Neural crest cell (in vitro differentiated cells): ENCODE measurements at places on chromosomes 3 and 15. TPM values are rescaled to one million over a fixed set of nuclear protein-coding genes. Genes with fewer than 3 reads are reported as not detected.

GRCh38 chr15:94395640-94396039 lies 164.3 kb downstream of the MCTP2 start:
- no peak for DNase-seq

DNA sequence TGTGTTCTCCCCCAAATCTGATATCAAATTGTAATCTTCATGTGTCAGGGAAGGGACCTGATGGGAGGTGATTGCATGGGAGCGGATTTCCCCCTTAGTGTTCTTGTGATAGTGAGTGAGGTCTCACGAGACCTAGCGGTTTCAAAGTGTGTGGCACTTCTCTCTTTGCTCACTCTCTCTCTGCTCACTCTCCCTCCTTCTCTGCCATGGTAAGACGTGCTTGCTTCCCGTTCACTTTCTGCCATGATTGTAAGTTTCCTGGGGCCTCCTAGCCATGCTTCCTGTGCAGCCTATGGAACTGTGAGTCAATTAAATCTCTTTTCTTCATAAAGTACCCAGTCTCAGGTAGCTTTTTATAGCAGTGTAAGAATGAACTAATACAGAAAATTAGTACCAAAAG lies 30.6 kb upstream of the OR5H6 start:
- no peak for DNase-seq

DNA sequence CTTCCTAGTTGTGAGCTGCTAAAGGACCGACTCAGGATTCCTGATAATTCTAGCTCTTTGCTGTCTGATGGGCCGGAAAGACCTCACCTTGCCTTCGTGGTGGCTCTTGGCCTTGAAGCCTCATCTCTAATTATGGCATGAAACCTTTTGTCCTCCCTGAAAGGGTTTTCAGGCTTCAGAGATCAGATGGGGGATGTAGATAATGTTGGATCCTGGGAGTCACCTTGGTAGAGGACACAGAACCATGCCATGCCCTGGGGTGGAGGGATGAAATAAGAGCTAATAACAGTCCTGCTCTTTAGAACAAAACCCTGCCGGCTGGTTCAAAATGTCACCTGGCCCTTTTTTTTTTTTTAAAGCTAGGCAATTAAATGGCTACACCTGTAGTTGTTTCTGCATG lies 50.8 kb upstream of the SYN2 start:
- no peak for DNase-seq

DNA sequence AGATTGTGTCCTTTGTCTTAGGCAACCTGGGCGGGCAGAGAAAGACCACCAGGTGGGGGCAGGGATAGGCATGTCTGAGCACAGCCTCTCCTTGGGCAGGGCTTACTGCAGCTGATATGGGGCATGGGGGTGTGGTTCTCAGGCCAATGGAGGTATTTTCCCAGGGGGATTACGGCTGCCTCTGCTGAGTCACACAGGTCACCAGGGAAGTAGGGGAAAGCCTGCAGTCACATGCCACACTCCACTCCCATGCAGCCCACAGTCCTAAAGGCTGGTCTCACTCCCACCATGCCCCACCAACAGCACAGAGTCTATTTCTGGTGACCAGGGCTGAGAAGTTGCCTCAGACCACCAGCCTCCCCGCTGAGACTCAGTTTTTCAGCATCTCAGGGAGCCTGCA lies 466.4 kb downstream of the DIPK2A start:
- no peak for DNase-seq

ACAD9 gene
- 60.2 and 60.6 TPM in 2 replicates for total RNA-seq

ITIH3 gene
- total RNA-seq: 0.52 TPM in 1 of 2 replicates, not detected in the other

LTF gene
- total RNA-seq: not detected in 2 replicates

PCBP4 gene
- total RNA-seq: 228 and 235 TPM in 2 replicates
